Progenitor cell of endocrine pancreas (in vitro differentiated cells): ENCODE measurements at places on chromosomes 12 and 14. TPM values are rescaled to one million over a fixed set of nuclear protein-coding genes. Genes with fewer than 3 reads are reported as not detected.

Gene STXBP6
- 11.7 and 11.9 TPM in 2 replicates for total RNA-seq

Gene TAS2R42
- not detected in 2 replicates for total RNA-seq

DNA sequence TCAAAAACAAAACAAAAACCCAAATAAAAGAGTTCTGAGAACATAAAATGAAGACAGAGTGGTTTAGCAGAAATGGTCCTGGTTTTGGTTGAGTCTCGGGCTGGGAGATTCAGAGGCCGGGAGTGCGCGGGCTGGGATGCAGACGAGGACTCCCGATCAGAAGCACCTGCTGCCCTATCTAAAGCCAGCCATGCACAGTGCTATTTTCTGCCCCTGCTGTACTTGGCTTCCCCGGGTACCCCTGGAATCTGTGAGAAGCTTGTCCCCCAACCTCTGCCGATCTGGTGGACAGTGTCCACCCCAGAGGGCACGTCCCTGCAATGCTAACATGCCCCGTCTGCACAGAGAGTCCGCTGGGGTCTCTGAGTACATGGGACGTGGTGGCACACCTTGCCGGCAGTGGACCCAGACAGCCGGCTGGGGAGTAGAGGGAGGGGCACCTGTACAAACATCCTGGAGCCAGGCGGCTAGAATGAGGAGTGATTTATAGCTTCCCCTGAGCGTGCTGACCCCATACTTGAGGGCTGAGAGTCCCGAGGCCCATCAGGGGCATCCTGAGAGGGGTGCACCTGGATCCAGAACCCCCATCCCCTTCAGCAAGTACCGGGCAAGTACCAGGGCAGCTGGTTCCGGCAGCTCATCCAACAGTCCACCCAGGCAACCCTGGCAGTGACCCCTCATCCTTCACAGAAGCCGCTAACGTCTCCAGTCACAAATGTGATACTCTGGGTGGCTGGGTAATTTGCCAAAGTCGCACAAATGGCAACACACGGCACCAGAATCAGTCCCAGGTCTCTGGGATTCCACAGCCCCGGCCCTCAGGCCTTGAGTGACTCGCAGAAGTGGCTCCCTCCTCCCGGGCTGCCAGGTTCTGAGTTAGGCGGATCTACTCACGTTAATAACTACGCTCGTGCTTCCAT, 37.1 kb downstream of the CHGA start:
- H3K36me3 ChIP-seq = peaks cover 9% of the 10 kb centered on the region
- H3K27ac ChIP-seq = no peak overlapping the region
- no peak overlapping the region for H3K4me3 ChIP-seq

DNA sequence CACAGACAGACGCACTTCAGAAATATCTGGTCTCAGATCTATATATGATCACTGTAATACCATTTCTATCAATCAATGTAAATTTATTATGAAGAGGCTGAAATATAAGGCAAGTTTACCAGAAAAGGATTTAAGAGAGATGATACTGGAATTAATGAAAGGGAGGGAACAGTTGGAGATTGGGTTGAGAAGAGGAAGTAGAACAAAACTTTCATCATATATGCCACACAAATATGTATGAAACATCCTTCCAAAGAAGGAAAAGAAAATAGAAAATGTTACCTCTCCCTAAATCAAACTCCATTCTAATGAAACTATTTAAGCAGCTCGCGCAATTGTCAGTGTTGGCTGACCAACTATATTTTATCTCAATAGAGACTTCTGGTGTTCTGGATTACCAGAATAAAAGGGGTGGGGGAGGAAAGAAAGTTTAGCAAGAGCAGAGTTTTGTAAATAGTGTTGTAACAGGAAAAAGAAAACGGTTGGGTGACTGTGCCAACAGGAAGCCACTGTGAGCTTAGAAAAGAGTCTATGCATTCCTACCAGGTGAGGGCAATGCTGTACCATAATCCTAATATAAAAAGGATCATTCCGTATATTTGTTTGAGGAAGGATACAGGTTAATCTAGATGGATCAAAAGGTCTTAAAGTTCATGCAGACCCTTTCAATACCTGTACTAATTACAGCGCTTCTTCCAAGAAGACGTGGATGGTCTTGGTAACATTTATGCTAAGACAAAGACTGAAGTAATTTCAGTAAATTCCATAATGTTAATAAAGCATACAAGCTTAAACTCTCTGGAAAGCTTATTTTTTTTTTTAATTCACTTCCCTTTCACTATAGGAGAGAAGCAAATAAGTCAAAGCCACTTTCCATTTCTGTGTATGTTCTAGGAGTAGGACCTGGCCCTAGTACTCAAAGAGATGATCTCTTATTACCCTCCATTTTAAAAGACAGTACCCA, 14.5 kb upstream of the LLPH start:
- H3K27ac ChIP-seq = peak overlapping the region; percentile 81
- DNase-seq = no peak
- peaks cover 17% of the 10 kb centered on the region for H3K36me3 ChIP-seq
- H3K27me3 ChIP-seq = no peaks in the 10 kb centered on the region
- no peak overlapping the region for H3K4me3 ChIP-seq

DNA sequence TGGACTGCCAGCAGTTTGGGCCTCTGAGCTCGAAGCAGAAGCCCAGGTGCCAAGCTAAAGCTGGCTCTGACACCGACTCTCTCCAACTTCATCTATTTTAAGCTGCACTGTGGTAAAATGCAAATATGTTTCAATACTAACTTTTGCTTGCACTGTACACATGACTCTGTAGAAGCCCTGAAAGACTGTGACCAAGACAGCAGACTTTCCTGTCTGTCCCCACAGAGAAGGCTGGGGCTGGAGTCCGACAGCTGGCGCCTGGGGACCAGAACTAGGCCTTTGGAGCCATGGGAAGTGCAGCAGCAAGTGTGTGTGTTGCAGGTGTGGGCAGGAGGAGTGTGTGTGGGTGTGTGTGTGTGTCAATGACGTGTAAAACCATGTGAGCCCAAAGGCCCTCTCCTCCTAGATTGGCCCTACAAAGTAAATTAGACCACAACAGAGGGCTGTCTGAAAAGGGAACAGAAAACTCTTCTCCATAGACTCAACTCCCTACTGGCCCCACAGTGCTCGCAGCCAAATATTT, 16.4 kb upstream of the RAB35 start:
- no peak overlapping the region for H3K27ac ChIP-seq
- H3K4me3 ChIP-seq = no peak overlapping the region
- no peaks in the 10 kb centered on the region for H3K27me3 ChIP-seq

- H3K4me1 ChIP-seq = peaks cover 3% of the 10 kb centered on the region
- no peak for DNase-seq
- no peak overlapping the region for H3K4me3 ChIP-seq
- H3K36me3 ChIP-seq = peaks cover 6% of the 10 kb centered on the region
- no peaks in the 10 kb centered on the region for H3K27me3 ChIP-seq
These were observed 105.0 kb downstream of the PPP2R5E start for GRCh38 chr14:63438065-63438757.

- no peak for DNase-seq
- no peaks in the 10 kb centered on the region for H3K27me3 ChIP-seq
- no peak overlapping the region for H3K4me3 ChIP-seq
- H3K4me1 ChIP-seq = peaks cover 2% of the 10 kb centered on the region
- H3K27ac ChIP-seq = no peak overlapping the region
- H3K36me3 ChIP-seq = no peaks in the 10 kb centered on the region
These were observed 2.1 kb upstream of the PLEK2 start for GRCh38 chr14:67413806-67414769.

- peaks cover 4% of the 10 kb centered on the region for H3K4me1 ChIP-seq
- no peak for DNase-seq
- H3K27ac ChIP-seq = no peak overlapping the region
- H3K27me3 ChIP-seq = peaks cover 12% of the 10 kb centered on the region
- H3K4me3 ChIP-seq = no peak overlapping the region
- H3K36me3 ChIP-seq = no peaks in the 10 kb centered on the region
These were observed 38.0 kb upstream of the BDKRB2 start for GRCh38 chr14:96166461-96167223.

DNA sequence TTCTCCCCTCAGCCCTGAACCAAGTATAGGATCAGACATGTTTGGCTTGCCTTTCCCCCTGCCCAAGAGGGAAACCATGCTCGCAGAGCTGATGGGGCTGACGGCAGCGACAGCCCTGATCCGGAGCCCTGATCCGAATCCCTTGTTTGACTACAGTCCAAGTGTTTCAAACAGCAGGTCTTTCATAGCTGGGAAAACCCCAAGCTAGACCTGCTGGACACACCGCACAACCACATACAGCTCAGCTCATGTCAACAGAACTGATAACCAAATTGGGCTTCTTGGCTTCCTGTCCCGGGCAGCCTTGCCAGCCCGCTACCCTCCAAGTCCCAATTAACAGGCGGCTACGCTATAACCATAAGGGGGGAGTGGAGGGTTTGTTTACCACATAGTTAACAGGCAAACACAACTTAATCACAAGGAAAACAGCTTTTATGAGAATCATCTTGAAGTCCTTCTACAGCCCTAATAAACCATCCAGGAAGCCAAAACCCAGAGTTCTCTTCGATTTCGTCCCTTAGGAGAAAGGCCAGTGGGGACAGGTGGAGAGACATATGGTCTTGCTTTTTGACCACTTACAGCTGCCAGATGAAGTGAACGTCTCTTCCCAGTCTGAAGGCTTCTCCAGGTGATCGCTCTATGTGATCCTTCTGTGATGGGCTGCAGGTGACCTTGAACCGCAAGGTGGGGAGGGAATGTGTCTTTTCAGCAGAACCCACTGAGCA, 64.5 kb upstream of the MANSC4 start:
- H3K4me3 ChIP-seq = no peak overlapping the region
- no peak for DNase-seq
- peaks cover 3% of the 10 kb centered on the region for H3K36me3 ChIP-seq
- H3K4me1 ChIP-seq = peaks cover 2% of the 10 kb centered on the region
- H3K27ac ChIP-seq = no peak overlapping the region
- no peaks in the 10 kb centered on the region for H3K27me3 ChIP-seq

- no peaks in the 10 kb centered on the region for H3K36me3 ChIP-seq
- H3K4me1 ChIP-seq = no peaks in the 10 kb centered on the region
- peaks cover 60% of the 10 kb centered on the region for H3K27me3 ChIP-seq
- no peak for DNase-seq
- no peak overlapping the region for H3K27ac ChIP-seq
These were observed 4.4 kb upstream of the NID2 start for GRCh38 chr14:52073251-52073650.

- H3K4me1 ChIP-seq = no peaks in the 10 kb centered on the region
- no peak overlapping the region for H3K4me3 ChIP-seq
- H3K27me3 ChIP-seq = peaks cover 23% of the 10 kb centered on the region
- DNase-seq = peak; percentile 76
These were observed 131.6 kb downstream of the KSR2 start for GRCh38 chr12:117836999-117837736.

DNA sequence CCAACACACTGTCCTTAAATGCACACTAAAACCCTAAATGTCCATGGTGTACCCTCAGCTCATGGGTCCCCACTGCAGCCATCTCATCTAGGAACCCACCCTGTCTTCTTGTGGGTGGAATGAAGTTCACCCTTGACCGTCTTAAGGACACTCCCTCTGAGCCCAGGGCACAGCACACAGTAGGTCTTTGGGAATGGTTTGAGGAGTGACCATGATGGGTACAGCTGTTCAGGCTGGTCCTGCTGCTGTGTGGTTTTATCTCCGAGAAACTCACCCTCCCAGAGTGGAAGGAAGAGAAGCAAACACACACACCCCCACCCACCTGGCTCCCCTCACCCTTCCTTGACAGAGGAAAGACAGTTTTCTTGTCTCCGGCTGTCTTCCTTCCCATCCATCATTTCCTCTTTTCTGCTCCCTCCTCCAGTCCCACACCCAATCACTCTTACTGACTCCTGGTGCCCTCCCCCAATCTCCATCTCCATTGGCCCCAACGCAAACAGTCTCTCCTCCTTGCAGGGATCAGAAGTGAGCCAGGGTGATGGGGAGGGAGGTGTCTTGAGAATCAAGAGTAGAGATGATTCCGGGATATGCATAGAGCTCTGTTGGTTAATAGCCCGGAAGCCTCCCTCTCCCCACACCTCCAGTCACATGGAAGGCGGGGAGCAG, 105.9 kb upstream of the LHX5 start:
- no peak overlapping the region for H3K4me3 ChIP-seq
- H3K36me3 ChIP-seq = peaks cover 2% of the 10 kb centered on the region
- DNase-seq = no peak
- H3K27me3 ChIP-seq = peaks cover 68% of the 10 kb centered on the region
- no peak overlapping the region for H3K27ac ChIP-seq

- H3K4me3 ChIP-seq = no peak overlapping the region
- H3K36me3 ChIP-seq = peaks cover 5% of the 10 kb centered on the region
- H3K4me1 ChIP-seq = peaks cover 5% of the 10 kb centered on the region
- no peaks in the 10 kb centered on the region for H3K27me3 ChIP-seq
These were observed 376.9 kb downstream of the GALC start for GRCh38 chr14:87615822-87616679.

GRCh38 chr12:13027032-13027431, 17.1 kb upstream of the FAM234B start:
- no peaks in the 10 kb centered on the region for H3K36me3 ChIP-seq
- no peak overlapping the region for H3K27ac ChIP-seq
- no peak for DNase-seq
- no peak overlapping the region for H3K4me3 ChIP-seq
